ENCODE measurements at places on chromosomes 12 and 14. TPM values are rescaled to one million over a fixed set of nuclear protein-coding genes. Genes with fewer than 3 reads are reported as not detected.

Gene DNAI7
- total RNA-seq = not detected

DNA sequence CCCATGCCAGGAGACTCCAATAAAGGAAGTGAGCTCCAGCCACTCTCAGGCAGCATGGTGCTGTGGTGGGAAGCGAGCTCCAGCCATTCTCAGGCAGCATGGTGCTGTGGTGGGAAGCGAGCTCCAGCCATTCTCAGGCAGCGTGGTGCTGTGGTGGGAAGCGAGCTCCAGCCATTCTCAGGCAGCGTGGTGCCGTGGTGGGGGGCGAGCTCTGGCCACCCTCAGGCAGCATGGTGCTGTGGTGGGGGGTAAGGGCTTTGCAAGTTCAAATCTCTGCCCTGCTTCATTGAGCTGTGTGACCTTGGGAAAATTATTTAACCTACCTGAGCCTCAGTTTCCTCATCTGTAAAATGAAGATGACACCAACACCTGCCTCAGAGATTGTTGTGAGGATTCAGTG is 975.1 kb downstream of the BCL11B start:
- no peaks in the 10 kb centered on the region for H3K36me3 ChIP-seq
- no peak for DNase-seq
- H3K4me1 ChIP-seq = no peaks in the 10 kb centered on the region
- H3K27me3 ChIP-seq = no peaks in the 10 kb centered on the region
- no peak overlapping the region for H3K27ac ChIP-seq
- H3K4me3 ChIP-seq = no peak overlapping the region

DNA sequence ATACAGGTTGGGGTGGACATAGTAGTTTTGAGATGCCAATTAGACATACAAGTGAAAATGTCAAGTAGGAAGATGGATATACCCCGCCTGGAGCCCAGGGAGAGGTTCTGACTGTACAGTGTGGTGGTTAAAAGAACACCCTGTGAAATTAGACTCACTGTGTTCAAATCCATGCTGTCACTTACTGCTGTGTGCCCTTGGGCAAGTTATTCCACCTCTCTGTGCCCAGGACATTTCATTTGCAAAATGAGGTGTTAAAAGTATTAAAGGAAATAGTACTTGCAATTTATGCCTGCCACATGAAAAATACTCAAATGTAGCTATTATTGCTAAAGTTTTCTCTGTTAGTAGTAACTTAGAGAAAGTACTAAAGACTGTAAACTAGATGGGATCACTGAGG is 18.5 kb downstream of the GALNT4 start:
- H3K27ac ChIP-seq = no peak overlapping the region
- no peaks in the 10 kb centered on the region for H3K4me1 ChIP-seq
- H3K27me3 ChIP-seq = no peaks in the 10 kb centered on the region
- no peak overlapping the region for H3K4me3 ChIP-seq
- DNase-seq = no peak
- no peaks in the 10 kb centered on the region for H3K36me3 ChIP-seq

DNA sequence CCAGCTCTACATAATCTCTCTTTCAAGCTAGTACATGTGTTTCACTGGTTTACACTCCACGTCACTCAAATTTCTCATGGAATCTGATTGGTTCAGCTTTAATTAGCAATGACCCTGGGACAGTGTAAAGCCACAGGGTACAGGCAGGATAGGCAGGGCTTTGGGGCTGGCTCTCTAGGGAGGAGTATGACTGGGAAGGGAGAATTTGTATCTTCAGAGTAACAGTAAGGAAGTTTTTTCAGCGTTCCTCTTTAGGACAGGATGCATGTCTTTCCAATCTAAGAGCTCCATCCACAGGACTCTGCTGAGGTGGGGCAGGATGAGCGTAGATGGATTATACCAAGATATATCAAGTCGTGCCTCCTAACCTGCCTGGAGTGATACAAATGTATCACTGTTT is 112.0 kb upstream of the CLEC14A start:
- H3K4me3 ChIP-seq = no peak overlapping the region
- H3K4me1 ChIP-seq = no peaks in the 10 kb centered on the region
- DNase-seq = no peak
- no peaks in the 10 kb centered on the region for H3K27me3 ChIP-seq

- H3K36me3 ChIP-seq = no peaks in the 10 kb centered on the region
- H3K27ac ChIP-seq = no peak overlapping the region
- DNase-seq = no peak
- H3K4me1 ChIP-seq = peaks cover 7% of the 10 kb centered on the region
- no peak overlapping the region for H3K4me3 ChIP-seq
These were observed 34.1 kb upstream of the ATP23 start for GRCh38 chr12:57907281-57907680.

GRCh38 chr12:49208146-49208545 is 19.3 kb upstream of the TUBA1A start:
- no peaks in the 10 kb centered on the region for H3K27me3 ChIP-seq
- no peak for DNase-seq
- H3K36me3 ChIP-seq = no peaks in the 10 kb centered on the region
- no peak overlapping the region for H3K27ac ChIP-seq
- H3K4me1 ChIP-seq = no peaks in the 10 kb centered on the region
- H3K4me3 ChIP-seq = no peak overlapping the region
